ENCODE measurements at places on chromosomes 11 and 22.

GRCh38 chr11:125102510-125102909 lies 8.9 kb downstream of the TMEM218 start:
- no peak for DNase-seq

DNA sequence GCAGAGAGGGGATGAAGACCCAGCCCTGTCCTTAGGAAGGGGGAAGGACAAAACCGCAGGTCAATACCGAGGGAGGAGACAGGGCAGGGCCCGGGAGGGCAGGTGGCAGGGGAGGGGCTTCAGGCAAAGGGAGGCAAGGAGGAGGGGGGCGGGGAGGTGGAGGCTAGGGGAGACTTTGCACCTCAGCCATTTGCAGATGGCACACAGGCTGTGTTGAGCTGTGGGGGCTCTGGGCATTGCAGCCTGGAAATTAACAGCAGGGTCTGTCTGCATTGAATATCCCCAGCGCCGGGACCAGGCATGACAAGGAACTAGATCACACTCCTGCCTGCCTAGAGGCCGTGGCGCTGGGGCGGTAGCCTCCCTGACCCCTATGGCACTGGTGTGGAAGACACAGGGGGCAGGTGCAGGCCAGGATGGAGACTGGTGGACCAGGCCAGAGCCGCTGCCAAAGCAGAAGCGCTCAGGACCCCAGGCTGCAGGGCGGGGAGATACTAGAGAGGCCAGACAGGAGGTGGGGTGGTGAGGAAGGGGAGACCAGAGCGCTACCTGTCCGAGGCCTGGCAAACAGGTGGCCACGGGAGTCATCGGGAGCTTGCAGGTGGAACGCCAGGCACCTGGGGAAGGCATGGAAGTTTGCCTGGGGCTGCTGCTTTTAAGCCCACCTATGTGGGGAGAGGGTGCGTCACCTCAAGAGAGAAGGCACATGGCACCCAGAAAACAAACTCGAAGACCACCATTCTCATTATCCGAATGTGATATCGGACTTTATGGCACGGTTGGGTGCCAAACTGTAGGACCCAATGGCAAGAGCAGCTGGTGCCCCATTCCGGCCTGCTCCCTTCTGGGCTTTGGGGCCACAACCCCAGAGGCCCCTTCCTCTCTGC lies 11.5 kb downstream of the CBX6 start:
- DNase-seq: no peak

GRCh38 chr11:70556884-70557741 lies 158.8 kb downstream of the CTTN start:
- no peak for DNase-seq

- no peak for DNase-seq
Measured at GRCh38 chr11:86519064-86519911, 144.6 kb downstream of the CCDC81 start.

DNA sequence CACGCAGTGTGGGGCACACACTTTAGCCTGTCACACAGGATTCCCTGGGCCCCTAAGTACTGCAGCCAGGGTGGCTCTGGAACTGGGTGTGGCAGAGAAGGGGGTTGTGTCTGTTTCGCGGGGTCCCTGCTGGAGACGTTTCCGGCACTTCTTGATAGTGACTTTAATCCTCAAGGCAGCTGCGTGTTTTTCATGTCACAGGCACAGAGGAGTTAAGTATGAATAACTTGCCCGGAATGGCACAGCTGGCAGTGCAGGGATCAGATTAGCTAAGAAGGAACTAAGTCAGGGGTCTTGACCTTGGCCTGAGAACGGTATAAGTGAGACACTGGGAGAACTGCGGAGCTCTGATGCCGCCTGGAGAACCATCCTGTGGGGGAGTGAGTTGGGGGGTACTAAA lies 7.5 kb upstream of the KRTAP5-7 start:
- no peak for DNase-seq

GRCh38 chr11:122746050-122746478 lies 90.5 kb downstream of the UBASH3B start:
- no peak for DNase-seq
